ENCODE measurements at places on chromosomes 7 and 10. TPM values are rescaled to one million over a fixed set of nuclear protein-coding genes. Genes with fewer than 3 reads are reported as not detected.
A peak's percentile ranks its signal among the peaks of the same experiment; 100 is the strongest.

The FIS1 gene
- 489 TPM for polyA plus RNA-seq

The SLC18A2 gene
- not detected for polyA plus RNA-seq

The TMEM196 gene
- polyA plus RNA-seq = not detected

The FEZF1 gene
- polyA plus RNA-seq = not detected

- H3K4me1 ChIP-seq = no peaks in the 10 kb centered on the region
- no peaks in the 10 kb centered on the region for H3K27me3 ChIP-seq
- no peaks in the 10 kb centered on the region for H3K36me3 ChIP-seq
- H3K4me3 ChIP-seq = no peak overlapping the region
- no peak for DNase-seq
These were observed 13.6 kb downstream of the TPK1 start for GRCh38 chr7:144822223-144822622.

DNA sequence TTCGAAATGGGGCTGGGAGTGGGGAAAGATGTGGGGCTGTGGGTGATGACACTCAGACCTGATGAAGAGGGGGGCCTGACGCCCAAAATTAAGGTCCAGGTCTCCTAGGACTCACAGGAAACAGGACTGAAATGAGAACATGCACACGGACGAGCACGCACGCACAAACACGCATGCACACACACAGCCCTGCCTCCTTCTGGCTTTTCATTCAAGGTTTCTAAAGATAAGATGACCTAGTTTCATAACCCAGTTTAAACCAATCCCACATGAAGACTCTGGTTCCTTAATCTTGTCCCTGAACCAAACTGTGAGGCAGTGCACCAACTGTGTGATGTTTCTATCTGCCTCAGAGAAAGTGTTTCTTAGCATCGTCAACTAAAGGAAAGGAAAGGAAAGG, 162.0 kb downstream of the DGKI start:
- peaks cover 33% of the 10 kb centered on the region for H3K4me1 ChIP-seq
- no peak for DNase-seq
- no peak overlapping the region for H3K27ac ChIP-seq

DNA sequence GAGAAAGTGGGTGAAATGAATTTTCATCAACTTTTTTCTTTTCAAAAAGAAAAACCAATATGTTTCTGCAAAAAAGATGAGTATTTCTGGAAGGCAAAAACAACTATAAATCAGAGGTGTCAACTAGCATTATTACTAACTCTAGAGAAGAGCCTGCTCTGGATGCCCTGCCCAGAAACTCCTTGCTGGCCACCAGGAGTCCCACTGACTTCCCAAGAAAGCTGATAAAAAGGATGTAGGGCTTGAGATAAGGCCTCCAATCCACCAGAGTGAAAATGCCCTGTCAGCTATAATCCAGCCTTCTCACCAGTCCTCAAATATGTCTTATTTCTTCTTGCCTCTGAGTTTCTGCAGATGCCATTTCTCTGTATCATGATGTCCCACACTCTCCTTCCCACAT, 16.7 kb upstream of the FZD1 start:
- H3K36me3 ChIP-seq = no peaks in the 10 kb centered on the region
- no peak for DNase-seq
- H3K4me3 ChIP-seq = no peak overlapping the region
- no peak overlapping the region for H3K27ac ChIP-seq

- no peak overlapping the region for H3K27ac ChIP-seq
- H3K27me3 ChIP-seq = peaks cover 11% of the 10 kb centered on the region
- no peaks in the 10 kb centered on the region for H3K4me1 ChIP-seq
These were observed 51.8 kb upstream of the PARD3 start for GRCh38 chr10:34866848-34867247.

DNA sequence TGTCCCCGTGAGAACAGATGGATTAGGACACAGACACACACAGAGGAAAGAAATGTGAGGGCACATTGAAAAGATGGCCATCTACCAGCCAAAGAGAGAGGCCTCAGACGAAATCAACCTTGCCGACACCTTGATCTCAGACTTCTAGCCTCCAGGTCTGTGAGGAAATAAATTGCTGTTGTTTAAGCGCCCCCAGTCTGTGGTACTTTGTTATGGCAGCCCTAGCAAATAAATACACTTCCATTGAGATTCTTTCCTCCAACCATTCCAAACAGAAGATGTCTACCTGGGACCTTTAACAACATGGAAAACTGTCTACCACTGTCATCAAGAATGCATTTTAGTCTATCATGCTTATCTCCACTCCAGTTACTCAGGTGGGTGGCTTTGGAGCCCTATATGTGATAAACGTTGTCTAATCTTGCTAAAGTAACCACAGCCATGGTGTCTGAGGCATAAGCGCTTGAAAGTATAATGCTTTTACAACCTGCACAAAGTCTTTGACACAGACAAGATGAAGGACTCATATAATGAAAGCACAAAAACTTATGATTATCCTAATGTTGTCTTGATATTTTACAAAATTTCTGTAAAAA, 244.3 kb downstream of the MTERF1 start:
- no peaks in the 10 kb centered on the region for H3K36me3 ChIP-seq
- DNase-seq = no peak
- no peaks in the 10 kb centered on the region for H3K27me3 ChIP-seq
- no peaks in the 10 kb centered on the region for H3K4me1 ChIP-seq
- H3K27ac ChIP-seq = no peak overlapping the region

DNA sequence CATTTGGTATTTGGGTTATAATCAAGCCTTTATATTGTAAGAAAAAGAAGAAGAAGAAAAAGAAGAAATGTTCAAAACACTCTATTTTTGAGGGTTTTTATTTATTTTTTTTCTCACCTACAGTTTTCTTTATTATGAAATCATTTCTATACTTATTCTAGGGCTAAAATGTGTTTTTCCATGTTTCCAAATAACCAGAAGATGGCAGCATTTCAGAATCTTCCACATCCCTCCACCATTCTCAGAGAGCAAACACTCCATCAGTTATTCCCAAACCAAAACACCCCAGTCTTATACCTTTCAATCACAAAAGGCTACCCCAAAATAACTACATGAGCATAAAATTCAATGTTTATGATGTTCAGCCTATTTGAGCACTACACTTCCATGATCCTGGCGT, 38.7 kb upstream of the PPP1R17 start:
- H3K27ac ChIP-seq = no peak overlapping the region
- no peaks in the 10 kb centered on the region for H3K27me3 ChIP-seq
- no peaks in the 10 kb centered on the region for H3K36me3 ChIP-seq
- peak; percentile 1 for DNase-seq
- no peaks in the 10 kb centered on the region for H3K4me1 ChIP-seq

GRCh38 chr10:131998845-131999681, 17.3 kb upstream of the BNIP3 start:
- peaks cover 18% of the 10 kb centered on the region for H3K4me1 ChIP-seq
- H3K4me3 ChIP-seq = no peak overlapping the region
- H3K27me3 ChIP-seq = peaks cover 13% of the 10 kb centered on the region
- DNase-seq = no peak
- H3K27ac ChIP-seq = no peak overlapping the region
